ENCODE measurements at places on chromosomes 3 and 15. TPM values are rescaled to one million over a fixed set of nuclear protein-coding genes. Genes with fewer than 3 reads are reported as not detected.

The ACSBG1 gene
- not detected for total RNA-seq

GRCh38 chr3:141901914-141902313, 25.5 kb downstream of the ATP1B3 start:
- no peak for DNase-seq

GRCh38 chr3:102038477-102039142, 189.3 kb downstream of the NFKBIZ start:
- DNase-seq = no peak

DNA sequence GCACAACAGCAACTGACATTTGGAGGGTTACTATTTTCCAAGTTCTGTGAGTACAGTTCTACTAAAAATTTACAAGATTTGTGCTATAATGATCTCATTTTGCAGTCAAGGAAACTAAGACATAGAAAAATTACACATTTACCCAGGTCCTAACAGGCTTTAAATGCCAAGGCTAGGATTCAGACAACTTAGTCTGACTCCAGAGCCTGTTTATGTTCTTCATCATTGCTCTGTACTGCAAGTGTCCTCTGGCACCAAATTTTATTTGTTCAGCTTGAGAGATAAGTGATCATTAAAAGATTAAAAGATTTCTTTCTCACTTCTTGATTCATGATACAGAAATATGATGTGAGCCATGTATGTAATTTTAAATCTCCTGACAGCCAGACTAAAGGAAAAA, 290.8 kb downstream of the UBE2E2 start:
- DNase-seq = no peak

DNA sequence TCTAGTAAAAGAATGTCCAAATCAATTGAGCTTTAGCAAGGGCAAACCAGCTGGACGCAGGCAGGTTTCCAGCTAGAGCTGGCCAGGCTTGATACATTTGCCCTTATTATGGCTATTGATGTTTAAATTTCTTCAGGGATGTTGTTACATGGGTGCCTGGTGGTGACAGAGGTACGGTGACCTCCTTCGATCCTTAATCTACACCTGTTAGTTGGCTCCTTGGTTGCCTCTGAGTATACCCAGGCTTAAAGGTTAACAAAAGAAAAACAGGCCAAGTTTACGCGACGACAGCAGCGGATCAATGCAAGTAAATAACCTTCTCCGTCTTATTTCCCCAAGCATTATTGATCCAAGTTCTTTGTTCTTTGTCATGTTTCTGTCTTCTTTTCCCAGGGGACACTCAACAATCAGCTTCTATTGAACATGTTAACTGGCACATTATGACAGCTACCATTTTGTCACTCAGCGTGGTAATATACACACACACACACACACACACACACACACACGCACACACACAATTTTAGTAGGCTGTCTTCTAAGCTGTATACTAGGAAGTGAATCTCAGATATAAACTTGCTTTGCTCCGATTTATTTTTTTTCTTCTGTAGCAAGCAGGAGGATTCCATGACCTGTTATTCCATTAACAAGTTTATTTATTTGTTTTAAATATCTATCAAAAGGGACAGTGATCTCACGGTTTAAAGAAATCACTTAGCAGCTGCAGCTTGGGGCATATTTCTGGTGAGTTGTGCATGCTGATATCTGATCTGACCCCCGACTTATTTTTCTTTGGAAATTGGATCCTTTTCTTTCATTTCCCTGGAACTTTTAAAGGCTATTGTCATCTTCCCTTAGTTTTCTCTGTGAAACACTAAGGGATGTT, 844.7 kb downstream of the MCTP2 start:
- DNase-seq = no peak

All from tibial nerve (tissue), 4 donors.